NCI-H2171 (cell line): ENCODE measurements at places on chromosomes 1 and 21.

GRCh38 chr1:186681801-186682200 lies 1.6 kb upstream of the PTGS2 start:
- DNase-seq: no peak

DNA sequence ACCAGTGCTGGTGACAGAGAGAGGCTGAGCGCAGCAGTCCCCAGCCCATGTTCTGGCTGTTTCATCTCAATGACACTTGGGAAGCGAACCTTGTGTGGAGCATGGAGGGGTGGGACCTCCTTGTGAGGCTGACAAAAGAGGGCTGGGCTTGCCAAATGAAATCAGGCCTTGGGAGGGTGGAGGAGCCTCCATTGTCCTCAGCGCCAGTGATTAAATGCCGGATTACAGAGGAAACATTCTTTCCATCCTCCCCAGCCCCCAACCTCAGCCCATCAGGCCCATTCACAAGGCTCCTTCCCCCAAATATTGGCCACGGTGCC lies 63.3 kb upstream of the PAXBP1 start:
- no peak for DNase-seq

DNA sequence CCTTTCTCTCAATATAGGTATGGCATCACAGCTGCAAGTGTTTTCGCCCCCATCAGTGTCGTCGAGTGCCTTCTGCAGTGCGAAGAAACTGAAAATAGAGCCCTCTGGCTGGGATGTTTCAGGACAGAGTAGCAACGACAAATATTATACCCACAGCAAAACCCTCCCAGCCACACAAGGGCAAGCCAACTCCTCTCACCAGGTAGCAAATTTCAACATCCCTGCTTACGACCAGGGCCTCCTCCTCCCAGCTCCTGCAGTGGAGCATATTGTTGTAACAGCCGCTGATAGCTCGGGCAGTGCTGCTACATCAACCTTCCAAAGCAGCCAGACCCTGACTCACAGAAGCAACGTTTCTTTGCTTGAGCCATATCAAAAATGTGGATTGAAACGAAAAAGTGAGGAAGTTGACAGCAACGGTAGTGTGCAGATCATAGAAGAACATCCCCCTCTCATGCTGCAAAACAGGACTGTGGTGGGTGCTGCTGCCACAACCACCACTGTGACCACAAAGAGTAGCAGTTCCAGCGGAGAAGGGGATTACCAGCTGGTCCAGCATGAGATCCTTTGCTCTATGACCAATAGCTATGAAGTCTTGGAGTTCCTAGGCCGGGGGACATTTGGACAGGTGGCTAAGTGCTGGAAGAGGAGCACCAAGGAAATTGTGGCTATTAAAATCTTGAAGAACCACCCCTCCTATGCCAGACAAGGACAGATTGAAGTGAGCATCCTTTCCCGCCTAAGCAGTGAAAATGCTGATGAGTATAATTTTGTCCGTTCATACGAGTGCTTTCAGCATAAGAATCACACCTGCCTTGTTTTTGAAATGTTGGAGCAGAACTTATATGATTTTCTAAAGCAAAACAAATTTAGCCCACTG lies 11.5 kb downstream of the HIPK1 start:
- DNase-seq: no peak

DNA sequence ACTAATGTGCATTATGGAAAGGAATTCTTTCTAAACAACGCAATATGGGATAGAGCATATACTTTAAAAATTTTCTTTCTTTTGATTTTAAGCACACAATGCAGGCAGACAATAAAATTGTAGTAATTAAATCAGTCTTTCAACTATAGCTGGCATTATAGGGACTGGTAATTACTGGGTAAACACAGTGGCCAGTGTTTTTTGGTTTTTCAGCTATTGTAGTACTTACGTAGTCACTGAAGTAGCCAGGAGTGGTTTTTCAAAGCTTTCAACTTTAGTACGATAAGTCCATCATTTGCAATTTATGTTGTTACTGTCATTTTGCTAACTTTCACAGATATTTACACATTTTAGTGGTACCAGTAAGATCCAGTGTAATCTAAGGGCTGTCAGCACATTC lies 50.6 kb downstream of the RAB3GAP2 start:
- DNase-seq: no peak

- peak; percentile 44 for DNase-seq
These were observed 32.9 kb downstream of the GRHL3 start for GRCh38 chr1:24351918-24352627.

- no peak for DNase-seq
These were observed 5.6 kb downstream of the MAP3K21 start for GRCh38 chr1:233333086-233333485.

DNA sequence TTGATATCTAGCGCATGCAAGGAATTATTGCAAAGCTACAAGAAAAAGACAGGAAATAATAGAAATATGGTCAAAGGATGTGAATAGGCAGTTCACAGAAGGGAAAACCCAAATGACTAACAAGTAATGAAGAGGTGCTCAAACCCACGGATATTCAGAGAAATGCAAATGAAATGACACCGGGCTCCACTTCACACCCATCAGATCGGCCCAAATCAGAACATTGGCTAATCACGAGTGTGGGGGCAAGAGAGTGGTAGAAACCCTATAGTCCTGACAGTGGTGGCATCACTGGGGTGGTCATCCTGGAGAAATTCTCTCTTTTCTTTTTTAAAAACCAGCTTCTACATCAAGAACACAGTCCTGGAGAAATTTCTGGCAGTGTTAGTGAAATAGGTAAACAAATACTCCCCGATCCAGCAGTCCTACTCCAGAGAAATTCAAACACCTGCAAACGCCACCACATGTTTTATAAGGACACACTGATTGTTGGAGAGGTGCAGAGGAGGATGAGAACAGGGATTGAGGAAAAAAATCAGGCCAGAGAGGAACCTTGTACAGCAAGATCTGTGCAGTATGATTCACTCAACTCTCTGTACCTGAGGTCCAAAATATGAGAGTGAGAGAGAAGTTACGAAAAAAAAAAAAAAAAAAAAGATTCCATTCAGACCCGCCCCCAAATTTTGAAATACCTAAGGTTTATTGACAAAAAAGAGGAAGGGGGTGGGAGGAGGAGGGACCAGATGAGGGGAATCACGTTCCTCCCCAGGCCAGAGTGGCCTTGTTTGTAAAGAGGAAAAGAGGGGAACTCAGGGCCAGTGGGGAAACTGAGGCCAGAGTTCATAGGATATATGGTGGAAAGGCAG lies 9.2 kb upstream of the TNFRSF1B start:
- no peak for DNase-seq

GRCh38 chr1:239633432-239633831 lies 247.1 kb downstream of the CHRM3 start:
- DNase-seq: no peak

DNA sequence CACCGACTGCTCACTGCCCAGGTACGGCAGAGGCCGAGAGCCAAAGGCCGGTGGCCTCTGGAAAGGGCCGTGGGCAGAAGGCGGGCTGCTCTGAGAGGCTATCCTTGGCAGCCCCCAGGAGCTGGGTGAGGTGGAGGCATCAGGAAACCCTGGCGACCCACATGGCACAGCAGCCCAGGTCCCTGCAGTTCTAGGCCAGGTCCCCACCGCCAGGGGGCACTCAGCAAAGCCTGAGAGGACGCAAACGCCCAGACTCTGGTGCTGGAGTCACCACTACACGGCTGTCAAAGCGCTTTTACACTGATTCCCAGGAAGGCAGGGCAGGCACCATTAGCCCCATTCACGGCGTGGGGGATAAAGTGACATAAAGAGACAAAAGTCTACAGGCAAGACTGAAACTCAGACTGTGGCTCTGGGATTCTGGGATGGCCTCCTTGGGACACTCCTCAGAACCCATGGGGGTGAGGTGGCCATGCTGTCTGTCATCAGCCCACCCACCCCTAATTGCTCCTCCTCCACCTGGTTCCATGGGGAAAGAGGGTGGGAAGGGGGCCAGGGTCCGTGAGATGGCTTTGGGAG lies 4.9 kb downstream of the PLEKHG5 start:
- peak; percentile 71 for DNase-seq

DNA sequence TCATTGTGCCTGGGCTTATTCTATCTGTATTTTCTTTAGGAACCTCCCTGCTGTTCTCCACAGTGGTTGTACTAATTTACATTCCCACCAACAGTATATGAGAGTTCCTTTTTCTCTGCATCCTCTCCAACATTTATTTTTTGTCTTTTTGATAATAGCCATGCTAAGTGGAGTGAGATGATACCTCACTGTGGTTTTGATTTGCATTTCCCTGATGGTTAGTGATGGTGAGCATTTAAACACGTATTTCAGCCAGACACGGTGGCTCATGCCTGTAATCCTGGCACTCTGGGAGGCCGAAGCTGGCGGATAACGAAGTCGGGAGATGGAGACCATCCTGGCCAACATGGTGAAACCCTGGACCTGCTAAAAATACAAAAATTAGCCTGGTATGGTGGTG lies 57.9 kb downstream of the SLAMF6 start:
- DNase-seq: no peak

DNA sequence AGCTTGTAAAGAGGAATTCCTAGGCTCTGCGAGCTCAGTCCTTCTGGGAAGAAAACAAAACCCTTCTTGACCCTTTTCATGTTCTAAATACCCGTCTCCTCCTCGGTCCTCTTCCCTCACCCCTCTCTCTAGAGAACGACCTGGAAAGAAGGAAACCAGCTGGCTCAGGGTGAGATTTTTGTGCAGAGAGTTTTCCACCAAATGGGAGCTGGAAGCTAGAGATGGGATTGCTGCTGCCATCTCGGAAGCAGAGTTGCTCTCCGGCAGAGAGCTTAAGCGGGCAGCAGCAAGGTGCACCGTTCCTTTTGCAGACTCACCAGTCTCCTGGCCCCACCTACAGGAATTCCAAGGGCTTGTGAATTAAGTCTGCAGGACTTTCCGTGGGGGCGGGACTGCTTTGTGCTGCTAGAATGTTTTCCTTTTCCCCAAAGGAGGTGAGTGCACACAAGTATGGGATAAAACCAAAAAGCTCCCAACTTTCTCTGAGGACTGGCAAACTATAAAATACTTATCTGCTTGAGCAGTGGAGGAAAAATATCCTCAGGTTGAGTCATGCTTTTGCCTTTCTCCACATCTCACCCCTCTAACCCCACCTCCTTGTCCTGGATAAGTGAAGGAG lies 29.1 kb upstream of the KIAA0040 start:
- DNase-seq: no peak

- DNase-seq: no peak
These were observed 52.2 kb downstream of the NENF start for GRCh38 chr1:212484701-212485570.

- peak; percentile 77 for DNase-seq
These were observed 76.7 kb downstream of the ARHGEF16 start for GRCh38 chr1:3530926-3531818.

- no peak for DNase-seq
These were observed 16.0 kb downstream of the ENO1 start for GRCh38 chr1:8862528-8862927.

- DNase-seq: no peak
These were observed 55.8 kb downstream of the MAST2 start for GRCh38 chr1:45859221-45859620.

- no peak for DNase-seq
These were observed 19.4 kb downstream of the CRYAA start for GRCh38 chr21:43188181-43188580.

GRCh38 chr1:56473582-56474270 lies 105.6 kb downstream of the PLPP3 start:
- no peak for DNase-seq

GRCh38 chr1:21869620-21870121 lies 57.6 kb downstream of the LDLRAD2 start:
- peak; percentile 31 for DNase-seq

DNA sequence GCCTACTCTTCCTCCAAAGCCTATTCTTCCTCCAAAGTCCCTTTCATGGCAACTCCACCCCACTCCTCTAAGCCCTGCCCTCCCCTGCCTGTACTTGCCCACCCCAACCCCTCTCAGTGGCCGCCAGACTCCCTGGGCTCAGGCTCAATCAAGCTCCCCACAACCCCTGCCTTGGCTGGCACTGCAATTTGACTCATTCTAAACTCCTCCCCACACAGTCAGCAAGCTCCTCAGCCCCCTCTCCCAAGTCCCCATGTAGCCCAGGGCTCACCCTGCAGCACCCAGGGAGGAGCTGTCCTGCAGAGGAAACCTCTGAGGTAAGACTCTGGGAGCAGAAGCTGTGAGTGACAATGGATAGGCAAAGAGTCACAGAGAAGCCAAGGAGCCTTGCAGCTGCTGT lies 3.6 kb upstream of the VSIG8 start:
- no peak for DNase-seq

DNA sequence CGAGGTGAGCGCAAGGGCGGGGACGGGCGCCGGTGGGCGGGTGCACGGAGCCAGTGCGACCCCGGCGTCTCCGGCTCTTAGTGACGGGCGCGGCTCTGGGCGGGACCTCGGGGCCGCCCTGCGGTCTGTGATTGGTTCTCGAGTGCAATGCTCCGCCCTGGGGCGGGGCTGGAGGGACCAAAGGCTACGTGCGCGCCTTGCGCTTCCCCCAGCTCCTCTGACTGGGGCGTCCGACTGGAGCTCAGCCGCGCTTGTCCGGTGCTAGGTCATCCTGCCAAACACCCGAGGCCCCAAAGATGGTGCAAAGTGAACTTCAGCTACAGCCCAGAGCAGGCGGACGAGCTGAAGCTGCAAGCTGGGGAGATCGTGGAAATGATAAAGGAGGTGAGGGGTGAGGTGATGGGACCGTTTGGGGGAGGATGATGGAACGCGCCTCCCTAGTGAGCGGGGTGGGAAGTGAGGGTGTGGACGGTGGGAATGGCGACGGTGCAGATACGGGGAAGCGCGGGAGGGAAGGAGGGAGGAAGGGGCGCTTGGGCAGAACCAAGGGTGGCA lies 811 bp downstream of the SH3D21 start:
- DNase-seq: peak; percentile 92

GRCh38 chr1:10338611-10339010 lies 60.3 kb upstream of the PGD start:
- no peak for DNase-seq
